Urinary bladder (tissue), 4 donors: ENCODE measurements at places on chromosomes 3 and 15. TPM values are rescaled to one million over a fixed set of nuclear protein-coding genes. Genes with fewer than 3 reads are reported as not detected.

The ACP3 gene
- total RNA-seq, result 3.2 TPM

The CLRN1 gene
- total RNA-seq, result not detected

The SKIC8 gene
- total RNA-seq, result 66.2 TPM

The GOLGA6D gene
- not detected for total RNA-seq

The CYP8B1 gene
- not detected for total RNA-seq

The LIPC gene
- 1.2 TPM for total RNA-seq

The NR1I2 gene
- 0.11 TPM for total RNA-seq

The SEC22C gene
- total RNA-seq, result 57.8 TPM

The REC114 gene
- not detected for total RNA-seq

DNA sequence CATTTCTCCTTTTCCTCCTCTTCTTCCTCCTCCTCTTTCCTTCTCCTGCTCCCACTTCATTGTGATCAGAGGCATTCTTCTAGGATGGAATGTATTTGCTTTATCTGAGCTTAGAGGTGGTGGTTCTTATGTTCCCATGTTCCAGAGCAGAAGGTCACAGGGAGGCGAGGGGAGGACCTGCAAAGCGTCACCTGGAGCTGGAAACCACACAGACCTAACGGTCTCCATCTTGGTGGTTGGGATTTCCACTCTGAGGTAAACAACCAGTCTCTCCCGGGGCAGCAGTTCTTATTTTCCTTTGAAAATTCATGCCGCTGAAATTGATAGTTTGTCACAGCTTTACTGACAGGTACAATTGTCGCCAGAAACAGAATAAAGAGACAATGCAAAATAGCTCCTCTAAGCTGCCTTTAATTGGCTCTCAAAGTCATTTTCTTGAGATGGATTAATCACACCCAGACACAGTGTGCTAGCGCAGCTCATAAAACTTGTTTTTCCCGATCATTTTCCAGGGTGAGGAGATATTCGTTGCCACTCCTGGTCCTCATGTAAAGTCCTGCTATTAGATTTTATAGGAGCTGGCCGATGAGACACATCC, 16.9 kb upstream of the AGBL1 start:
- no peak for DNase-seq

DNA sequence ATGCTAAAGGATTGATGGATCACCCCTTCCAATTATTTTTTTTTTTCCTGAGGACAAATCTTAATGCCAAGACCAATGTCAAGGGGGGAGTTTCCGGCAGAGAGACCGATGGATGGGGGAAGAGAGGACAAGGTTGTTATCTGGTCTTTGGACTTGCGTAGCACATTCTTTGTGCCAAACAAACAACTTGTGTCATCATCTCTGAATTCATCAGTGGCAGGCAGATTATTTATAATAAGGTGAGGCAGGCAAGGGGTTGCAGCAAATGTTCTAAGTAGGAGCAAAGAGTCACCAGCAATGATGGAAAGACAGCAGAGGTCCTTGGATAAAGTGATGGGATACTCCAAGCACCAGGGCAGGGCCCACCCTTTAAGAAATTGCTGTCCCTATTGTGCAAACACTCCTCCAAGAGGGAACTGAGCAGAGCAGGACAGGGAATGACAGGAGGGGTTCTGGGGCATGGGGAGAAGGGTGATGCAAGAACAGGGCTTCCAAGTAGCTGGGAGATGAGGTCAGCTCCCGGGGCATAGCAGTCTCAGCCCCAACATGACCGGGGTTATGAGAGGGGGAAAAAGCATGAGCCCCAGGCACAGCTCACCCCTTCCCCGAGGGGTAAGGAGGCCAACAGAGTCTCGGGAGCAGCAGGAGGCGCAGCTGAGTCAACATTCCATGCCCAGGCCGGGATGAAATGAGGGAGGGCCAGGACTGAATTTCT, 57.4 kb downstream of the ANXA2 start:
- no peak for DNase-seq

- DNase-seq, result no peak
Observed at GRCh38 chr15:56950979-56951378, 32.5 kb downstream of the TCF12 start.

- no peak for DNase-seq
Observed at GRCh38 chr3:8517487-8517886, 15.9 kb downstream of the LMCD1 start.

DNA sequence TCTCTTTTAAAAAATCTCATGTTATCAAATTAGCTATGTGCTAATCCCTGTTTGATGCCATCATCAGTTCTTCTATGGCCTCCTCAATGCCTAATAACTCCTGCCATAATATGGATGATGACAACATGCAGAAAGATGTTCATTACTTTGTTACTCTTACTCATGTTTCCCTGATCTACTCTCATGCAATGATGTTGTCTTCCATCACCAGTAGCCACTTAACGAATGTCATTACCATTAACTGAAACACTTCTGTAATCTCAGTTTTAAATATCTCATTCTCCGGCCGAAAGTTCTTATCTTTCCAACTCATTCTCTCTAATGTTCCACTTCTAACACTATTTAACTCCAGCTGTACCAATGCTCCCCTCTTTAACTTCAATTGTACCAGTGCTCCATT, 1187.7 kb downstream of the OTOL1 start:
- DNase-seq, result no peak

DNA sequence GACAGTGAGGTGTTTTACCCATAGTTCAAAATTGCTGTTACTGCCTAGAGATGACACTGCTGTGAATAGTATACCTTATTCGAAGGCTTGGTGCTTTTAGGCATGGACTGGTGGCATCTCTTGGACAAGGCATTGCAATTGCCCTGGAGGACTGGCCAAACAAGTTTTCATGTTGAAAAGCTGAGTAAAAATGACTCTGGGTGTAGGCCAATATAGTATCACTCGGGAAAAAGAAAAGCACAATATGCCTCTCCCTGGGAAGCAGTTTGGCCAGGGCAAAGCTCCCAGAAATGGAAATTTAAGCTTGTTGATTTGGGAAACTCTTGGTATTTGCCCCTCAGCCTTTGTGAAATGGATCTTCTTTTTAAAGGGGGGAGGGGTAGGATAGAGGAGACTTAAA, 54.8 kb downstream of the ZNF609 start:
- no peak for DNase-seq

DNA sequence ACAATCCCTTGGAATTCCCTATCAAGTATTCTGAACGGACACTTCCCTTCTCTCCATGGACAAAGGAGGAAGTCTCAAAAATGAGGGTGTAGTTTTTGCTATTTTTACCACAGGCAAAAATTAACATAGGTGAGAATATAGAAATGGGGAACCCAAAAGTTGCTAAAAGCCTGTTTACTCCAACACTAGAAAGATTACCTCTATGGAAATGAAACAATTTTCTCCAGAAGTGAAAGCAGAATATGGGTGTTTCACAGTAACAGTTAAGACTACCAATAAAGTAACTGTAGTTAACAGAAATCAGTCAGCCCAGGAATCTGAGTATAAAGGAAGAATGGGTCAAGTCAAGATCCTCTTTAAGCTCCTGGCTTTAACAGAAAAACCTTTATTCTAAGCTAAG, 9.3 kb downstream of the TRA2B start:
- no peak for DNase-seq

DNA sequence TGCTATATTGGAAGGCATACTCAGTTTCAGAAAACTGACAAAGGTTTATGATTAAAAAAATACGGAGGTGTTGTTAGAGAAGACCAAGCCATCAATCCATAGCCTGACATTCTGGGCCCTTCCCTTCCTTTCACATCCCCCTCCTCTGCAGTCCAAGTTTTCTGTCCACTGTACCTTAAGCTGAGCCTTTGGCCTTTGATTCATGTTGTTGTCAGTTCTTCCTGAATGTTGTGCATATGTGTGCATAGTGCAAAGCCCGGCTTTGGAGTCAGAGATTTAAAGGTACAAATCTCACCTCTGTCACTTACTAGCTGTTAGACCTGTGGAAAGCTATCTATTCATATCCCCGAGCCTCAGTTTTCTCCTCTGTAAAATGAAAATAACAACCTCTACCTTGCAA, 104.9 kb upstream of the AGBL1 start:
- no peak for DNase-seq

DNA sequence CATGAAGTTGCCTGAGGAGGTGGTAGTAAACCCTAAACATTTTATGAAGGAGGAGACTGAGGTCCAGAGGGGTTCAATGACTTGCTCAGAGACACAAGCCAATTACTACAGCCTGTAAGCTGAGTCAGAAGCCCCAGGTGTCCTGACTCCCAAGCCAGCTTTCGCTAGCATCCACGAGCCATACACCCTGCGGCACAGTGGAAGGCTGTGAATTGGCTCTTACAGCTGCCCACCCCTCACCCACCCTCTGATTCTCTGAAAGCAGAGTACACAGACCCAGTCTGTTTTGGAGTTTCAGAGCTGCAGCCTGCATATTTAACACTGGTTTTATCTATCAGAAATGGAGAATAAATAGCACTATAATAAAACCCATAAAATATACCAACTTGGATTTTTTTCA, 253.4 kb downstream of the IGSF11 start:
- no peak for DNase-seq

DNA sequence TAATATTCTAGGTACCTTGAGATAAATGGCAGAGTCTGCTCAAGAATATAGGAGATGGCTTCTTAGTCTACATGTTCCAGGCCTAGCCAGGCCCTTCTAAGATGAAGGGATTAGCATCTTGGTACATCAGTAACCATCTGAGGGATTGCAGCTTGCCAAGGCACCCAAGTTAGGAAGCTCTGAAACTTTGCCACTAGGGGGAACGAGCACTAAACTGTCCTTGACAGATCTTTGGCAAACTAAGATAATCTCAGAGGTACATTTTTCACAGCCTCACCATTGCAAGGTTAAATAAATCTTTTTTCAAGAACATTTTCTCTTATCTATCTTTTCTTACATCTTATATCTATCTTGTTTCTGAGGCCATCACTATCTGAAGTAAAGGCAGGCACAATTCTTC, 351.2 kb downstream of the RAP2B start:
- DNase-seq, result no peak

- no peak for DNase-seq
Observed at GRCh38 chr3:172102883-172103310, 63.5 kb downstream of the FNDC3B start.

GRCh38 chr3:46091046-46091445, 63.8 kb upstream of the XCR1 start:
- DNase-seq, result no peak

- DNase-seq, result no peak
Observed at GRCh38 chr15:31200735-31201151, 99.2 kb upstream of the TRPM1 start.

DNA sequence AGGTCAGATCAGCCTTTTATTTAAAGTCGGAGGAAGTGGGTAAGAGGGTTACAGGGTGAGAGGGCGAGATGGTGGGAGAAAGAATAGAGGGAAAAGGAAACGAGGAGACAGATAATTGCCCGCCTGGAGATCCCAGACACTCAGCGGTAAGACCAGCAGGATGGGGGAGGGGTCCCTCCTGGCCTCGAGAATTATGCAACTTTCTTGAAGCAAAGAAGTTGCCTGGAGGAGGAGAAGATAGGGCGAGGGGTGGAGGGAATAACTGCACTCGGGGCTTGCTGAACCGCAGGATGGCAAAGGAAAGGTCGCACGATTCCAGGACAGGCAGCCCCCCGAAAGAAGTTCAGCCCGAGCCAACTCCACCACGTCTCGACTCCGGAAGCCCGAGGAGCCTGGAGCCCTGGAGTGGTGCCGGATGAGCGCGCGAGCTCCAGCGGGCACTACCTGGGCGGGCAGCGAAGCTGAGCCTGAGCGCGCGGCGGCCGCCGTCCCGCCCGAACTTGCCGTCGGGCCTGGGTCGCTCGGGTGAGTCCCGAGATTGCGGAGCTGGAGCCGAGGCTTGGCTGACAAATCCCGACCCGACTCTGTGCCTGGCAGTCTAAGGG, 402 bp downstream of the WWTR1 start:
- DNase-seq, result no peak

- no peak for DNase-seq
Observed at GRCh38 chr15:66786222-66786621, 84.2 kb downstream of the SMAD6 start.

DNA sequence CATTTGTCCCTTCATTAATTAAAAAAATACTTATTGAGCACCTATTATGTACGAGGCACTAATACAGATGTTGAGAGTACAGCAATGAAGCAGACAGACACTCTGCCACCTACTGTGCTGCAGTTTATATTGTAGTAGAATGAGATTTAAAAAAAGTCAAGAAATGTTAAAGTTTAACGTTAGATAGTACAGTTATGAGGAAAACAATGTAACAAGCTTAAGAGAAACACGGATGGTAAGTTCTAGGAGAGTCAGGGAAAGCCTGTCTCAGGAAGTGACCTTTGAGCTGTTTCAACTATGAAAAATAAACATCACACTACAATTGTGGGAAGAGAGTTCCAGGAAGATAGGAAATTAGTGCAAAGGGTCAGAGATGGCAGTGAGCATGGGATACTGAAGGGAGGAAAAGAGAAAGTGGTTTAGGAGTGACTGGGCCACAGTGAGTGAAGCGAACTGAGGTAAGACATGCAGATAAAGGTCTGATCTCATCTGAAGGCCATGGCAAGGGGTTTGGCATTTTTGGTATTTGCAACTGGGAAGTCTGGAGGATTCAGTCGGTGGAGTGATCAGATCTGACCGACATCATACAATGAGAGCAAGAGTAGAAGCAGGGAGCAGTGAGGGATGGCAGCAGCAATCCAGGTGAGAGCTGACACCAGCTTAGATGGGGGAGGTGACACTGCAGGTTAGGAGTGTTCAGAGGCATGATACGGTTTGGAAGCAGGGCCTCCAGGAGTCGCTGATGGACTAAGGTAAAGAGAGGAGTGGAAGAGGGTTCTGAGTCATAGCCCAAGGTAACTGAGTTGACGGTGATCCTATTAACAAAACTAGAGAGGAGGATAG, 28.5 kb downstream of the PLSCR4 start:
- DNase-seq, result no peak

DNA sequence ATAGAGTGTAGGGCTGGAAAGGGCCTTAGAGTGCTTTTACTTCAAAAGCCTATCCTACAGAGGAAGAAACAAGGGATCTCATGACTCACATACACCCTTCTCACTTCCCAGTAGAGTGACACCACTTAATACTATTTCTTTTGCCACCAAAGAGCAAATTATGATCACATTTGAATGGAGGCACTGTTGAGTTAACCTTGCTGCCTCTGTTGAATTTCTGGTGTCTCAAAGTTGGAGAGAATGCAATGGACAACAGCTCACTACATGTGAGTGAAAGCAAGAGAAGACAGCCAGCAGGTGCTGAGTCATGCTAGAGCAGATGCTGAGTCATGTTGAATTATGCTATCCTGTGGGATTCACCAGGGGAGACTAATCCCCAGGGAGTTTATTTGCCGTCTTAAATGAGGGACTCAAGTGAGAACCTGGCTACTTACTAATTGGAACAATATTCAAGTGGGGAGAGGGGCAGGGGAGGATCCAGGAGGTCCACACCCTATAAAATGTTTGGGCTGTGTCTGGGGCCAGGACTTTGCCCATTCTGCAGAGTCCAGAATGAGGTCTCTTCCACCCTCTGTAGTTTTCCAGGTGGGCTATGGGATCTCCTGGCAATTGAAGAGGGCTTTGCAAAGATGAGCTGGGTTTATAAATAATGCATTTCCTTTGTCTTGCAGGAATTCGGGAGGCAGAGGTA, 35.8 kb downstream of the ST8SIA2 start:
- no peak for DNase-seq
